Ecto neural progenitor cell (in vitro differentiated cells): ENCODE measurements at places on chromosomes 7 and 10.
A peak's percentile ranks its signal among the peaks of the same experiment; 100 is the strongest.

- no peak for DNase-seq
Observed at GRCh38 chr7:110522761-110523200, 568.1 kb upstream of the LRRN3 start.

GRCh38 chr10:85601526-85601925, 765.1 kb downstream of the GRID1 start:
- DNase-seq: peak; percentile 29

DNA sequence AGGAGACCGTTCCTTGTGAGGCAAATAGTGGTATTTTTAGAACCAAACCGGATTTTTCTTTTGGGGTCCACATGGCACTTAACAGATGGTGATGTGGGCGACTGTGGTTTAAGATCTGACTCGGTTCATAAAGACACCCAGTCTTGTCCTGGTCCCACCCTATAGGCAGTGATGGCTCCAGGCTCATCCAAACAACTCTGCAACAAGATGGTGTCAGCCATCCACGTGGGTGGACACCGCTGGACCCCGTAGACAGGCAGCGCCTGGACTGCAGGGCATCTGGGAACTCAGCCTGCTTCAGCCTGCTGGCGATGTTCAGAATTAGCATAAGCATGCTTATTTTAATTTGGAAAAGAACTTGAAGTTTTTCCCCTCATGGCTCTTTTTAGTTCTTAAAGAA, 258.4 kb upstream of the FZD1 start:
- no peak for DNase-seq

- no peak for DNase-seq
Observed at GRCh38 chr7:85714951-85715350, 528.1 kb upstream of the SEMA3D start.

GRCh38 chr7:46652317-46652716, 731.2 kb upstream of the IGFBP3 start:
- DNase-seq: no peak

GRCh38 chr7:101162551-101163278, 2.7 kb downstream of the VGF start:
- peak; percentile 81 for DNase-seq

GRCh38 chr10:34670081-34670480, 145.0 kb downstream of the PARD3 start:
- DNase-seq: no peak

DNA sequence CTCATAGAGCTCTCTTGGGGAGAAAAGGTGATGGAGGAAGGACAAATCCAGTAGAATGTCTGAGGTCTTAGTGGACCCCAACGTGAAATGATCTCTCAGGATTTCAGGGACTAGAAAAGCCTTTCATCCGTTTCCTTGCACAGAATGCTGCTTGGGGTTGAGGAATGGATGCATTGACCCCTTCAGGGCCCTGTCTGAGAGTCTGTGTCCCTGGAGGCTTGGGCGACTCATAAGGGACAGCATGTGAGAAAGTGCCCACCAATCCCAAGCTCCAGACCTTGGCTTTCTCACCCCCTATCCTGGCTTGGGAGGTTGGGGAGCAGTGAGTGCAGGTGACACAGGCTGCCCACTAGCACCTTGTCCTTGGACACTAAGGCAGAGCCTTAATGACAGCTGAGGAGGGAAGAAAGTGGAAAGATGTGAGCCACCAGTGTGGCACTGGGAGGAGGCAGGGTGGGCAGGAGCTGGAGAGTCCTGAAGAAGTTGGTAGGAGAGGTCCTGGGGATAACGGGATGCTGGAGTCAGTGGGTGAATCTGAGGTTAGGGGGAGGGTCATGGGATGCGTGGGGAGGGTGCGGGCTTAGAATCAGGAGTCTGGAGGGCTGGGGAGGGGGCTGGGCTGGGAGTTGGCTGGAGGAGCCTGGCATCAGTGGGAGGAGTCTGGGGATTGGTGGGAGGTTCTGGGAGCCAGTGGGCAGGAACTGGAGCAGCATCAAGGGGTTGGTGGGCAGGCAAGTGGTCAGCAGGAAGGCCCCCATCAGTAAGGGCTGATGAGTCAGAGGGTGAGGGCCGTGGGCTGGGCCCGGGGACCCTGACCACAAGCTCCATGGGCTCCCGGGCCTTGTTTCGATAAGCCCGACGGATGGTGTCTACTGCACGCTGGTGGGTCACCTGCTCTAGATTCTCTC, 8.6 kb downstream of the LZTS2 start:
- DNase-seq: no peak

DNA sequence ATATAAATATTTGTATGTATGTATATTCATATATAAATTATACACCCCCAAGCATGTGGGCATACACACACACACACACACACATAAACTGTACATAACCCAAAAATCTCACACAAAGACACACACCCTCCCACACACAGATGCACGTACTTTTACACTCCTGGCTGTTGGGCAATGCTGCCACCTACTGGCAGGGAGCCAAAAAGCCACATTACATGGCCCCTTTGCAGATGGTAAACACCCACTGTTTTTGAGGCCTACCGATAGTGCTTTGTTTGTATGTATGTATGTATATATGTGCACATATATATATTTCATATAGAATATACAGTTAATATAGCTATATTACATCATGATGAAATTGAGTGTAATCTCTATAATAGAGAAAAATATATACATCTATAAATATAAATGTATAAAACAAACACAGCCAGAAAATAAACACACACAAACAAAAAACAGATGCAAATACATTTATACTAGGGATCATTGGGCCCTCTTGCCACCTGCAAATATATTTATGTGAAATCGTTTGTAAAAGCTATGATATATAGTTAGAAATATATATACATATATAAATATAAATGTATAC, 120.1 kb upstream of the ACBD5 start:
- peak; percentile 82 for DNase-seq

DNA sequence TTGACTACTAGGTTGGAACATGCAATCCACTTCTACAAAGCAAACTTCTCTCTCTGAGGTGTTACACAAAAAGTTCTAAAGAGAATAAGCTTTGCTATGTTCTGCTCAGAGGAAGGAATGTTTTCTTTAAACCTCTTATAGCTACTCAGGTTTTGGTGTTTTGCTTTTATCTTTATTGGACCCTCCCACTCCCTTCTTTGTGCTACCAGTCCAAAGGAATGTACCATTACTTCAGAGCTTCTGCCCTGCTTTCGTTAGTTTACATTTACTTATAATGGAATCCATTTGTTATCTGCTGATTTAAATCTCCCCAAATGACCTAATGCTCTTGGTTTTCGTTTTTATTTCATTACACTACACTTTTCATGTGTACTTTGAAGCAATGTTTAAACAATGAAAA, 154.9 kb downstream of the ATE1 start:
- DNase-seq: no peak

DNA sequence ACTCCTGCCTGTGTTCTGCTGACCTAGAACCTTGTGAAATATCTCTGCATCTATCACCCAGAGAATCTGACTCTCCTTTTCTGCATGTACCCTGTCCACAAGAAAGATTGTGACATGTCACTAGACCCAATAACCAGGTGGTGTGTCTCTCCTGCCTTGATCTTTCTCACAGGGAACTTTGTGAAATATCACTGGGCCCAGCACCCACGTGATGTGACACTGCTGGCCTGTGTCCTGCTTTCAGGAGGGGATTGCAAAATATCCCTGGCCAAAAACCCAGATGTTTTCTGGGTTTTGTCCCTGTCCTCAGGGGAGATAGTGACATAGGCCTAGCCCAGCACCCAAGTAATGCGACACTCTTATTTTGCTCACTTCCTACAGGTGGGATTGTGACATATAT, 10.1 kb upstream of the ZNF107 start:
- DNase-seq: no peak

DNA sequence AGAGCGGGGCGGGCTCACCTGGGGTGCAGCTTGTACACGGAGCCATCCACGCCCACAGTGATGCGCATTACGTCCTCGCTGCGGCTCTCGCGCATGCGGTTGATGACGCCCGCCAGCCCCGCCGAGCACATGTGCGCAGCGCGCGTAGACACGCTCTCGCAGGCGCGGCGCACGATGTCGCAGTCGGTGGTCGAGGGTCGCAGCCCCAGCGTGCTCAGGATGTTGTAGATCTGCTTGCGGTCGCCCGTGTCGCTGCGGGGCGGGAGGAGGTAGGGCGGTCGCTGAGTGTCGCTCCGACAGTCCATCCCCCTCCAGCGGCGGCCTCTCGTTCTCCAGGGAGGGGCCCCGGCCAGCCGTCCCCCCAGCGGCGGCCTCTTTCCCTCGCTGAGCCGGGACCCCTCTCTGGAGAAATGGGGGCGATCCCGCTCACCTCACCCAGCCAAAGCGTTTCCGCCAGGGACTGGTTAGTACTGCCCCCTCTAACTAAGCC, 4.4 kb upstream of the MYL7 start:
- peak; percentile 55 for DNase-seq

DNA sequence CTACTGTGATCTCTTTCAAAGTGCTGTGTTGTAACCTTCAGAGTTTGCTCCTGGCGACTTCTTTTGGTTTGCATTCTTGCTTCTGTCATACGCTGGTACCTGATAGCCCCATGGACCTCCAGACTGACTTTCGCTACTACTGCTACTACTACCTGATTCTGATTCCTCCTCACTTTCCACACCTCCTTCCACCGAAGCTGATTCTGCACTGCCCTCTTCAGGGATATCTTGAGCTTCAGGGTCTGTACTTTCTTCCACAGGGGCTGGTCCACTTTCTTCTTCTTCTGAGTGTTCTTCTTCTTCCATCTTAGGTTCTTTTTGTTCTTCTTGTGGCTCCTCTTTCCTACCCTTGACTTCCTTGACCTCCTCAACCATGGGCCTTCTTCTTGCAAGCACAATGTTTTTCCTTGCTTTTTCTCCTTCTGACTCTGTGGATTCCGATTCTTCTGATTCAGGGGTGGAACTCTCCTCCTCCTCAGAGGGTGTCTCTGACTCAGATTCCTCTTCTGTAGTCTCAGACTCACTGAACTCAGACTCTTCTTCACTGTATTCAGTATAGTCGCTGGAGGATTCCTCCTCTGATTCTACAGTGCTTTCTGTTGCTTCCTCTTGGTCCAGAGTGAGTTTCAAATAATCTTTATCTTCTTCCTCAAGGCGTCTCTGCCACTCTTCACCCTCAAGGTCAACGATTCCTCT, 992.2 kb downstream of the PCDH15 start:
- DNase-seq: no peak

- no peak for DNase-seq
Observed at GRCh38 chr10:133130602-133131001, 29.4 kb upstream of the KNDC1 start.

DNA sequence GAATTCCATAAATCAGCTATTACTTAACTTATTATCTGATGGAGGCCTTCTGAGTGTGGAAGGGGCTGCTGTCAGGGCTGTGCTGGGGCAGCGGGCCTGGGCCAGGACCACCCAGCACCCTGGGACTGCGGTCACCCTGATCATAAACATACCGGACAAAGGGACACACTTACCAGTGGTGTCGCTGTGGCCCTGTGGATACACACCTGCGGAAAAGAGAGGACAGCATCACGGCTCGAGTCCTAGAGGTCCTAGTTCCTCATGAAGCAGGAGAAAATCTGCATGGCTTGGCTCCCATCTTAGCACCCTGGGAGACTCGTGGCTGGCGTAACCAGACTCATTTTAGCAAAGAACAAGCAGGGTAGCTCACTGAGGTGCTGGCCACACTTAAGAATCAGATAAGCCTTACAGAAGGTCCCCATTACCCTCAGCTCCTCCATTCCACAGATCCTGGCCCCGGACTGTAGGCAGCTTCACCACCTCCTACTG, 17.7 kb downstream of the IL15RA start:
- no peak for DNase-seq

DNA sequence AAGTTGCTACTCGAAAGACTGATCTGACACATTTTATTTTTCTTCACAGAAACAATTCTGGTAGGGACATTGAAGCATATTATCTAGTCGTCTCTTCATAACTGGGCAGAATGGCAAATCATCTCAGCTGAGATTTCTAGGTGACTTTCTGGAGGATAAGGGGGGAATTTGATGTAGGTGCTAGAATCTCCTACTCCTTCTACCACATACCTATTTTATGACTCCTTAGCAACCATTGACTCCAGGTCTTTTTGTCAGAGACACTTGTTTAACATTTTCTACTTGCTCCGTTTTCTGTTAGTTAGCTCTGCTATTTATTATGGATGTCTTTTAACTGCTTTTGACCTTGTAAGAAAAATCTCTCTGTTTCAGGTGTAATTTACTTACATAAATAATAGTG, 380.9 kb upstream of the SEMA3C start:
- DNase-seq: no peak

DNA sequence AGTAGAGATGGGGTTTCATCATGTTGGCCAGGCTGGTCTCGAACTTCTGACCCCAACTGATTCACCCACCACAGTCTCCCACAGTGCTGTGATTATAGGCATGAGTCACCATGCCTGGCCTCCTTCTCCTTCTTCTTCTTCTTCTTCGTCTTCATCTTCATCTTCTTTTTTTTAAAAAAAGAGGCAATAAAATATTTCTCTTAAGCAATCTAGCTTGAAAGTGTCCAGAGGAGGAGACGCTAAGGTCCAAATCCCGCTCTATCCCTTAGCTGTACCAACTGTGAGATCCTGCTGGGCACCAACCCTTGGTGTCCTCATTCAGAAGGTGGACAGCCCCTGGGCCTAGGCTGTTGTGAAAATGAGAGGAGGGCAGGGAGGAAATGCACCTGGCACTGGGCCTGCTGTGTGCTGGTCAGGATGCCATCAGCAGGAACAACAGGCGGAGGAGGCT, 13.9 kb upstream of the PSAP start:
- DNase-seq: no peak

DNA sequence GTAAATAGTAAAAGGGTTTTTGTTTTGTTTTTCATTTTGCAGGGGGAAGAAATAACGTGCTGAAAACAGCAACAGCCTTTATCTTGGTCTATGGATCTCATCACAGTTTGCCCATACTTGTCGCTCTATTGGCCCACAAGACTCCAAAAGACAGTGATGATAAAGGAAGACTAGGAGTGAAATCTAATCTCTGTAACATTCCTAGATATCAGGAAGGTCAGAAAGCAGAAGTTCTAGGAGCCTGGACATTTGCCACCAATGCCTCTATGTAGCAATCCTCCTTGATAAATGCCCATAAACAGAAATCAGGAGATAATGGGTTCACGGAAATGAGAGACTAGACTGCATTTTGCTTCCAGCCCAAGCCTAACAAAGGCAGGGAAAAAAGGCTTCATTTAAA, 8.9 kb downstream of the CUBN start:
- DNase-seq: no peak

GRCh38 chr10:87818505-87819288, 671 bp upstream of the ATAD1 start:
- no peak for DNase-seq
